Cortex of kidney (tissue), 1 donor: ENCODE measurements at places on chromosomes 11 and 22.

- no peak for DNase-seq
Observed at GRCh38 chr11:84800755-84801346, 826.3 kb downstream of the DLG2 start.

DNA sequence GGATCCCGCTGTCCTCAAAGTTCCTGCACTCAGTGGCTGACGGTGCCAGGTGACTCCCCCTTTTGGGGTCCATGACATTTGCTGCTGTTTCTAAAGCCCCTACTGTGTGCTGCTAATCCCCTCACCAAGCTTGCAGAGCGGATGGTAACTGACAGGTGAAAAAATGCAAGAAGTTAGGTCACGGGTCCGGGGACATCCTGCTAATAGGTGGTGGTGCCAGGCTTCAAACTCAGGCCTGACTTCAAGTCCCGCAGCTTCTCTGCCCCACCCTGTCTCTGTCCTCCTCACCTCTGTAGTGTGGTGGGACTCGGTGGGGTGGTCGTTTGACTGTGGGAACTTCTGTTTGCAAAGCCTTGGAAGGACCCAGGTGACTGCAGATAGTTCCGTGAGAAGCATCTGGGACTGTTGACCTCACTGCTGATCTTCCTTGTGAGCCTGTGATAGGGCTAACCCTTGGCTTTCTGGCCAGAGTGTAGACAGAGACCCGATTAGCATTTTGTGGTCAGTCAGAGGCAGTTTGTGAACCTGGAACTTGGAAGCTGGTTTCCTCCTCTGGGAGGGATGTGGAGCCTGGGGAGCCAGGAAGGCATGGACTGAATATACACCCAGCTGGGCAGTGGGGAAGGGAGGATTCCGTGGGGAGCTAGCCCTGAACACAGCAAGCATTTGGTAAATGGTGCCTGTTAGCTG lies 115.4 kb upstream of the OR4B1 start:
- no peak for DNase-seq

DNA sequence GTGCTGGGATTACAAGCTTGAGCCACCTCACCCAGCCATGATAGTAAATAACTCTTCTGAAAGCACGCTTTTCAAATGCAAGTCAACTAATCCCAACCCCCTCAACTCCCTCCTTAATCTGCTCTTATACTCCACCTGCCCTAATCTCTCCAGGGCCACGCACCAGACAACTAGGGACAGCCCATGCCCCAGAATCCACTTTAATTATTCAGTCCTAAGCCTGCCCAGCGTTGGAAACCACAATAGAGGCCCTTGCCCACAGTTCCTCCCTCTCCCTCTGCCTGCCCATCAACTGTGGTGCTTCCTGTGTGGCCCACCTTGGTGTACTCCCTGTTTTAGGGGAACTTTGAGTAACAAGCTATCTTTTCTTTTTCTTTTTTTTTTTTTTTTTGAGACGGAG lies 2.7 kb upstream of the VPREB3 start:
- DNase-seq: no peak

DNA sequence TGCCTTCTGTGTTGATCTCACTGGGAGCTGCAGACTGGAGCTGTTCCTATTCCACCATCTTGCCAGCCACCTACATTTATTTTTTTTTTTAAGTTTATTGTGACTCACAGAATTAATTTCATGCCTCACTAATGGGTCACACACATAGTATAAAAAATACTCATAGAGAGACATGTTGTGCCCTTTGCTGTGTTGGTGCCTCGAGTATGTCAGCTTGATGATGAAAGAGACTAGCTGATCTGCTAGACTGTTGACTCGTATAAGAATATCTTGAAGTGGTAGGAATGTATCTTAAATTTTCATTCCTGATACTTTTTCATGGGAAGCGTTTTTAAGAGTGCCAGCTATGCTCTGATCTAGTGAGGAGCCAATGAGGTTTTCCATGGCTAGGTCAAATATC lies 28.6 kb upstream of the AMPD3 start:
- no peak for DNase-seq

DNA sequence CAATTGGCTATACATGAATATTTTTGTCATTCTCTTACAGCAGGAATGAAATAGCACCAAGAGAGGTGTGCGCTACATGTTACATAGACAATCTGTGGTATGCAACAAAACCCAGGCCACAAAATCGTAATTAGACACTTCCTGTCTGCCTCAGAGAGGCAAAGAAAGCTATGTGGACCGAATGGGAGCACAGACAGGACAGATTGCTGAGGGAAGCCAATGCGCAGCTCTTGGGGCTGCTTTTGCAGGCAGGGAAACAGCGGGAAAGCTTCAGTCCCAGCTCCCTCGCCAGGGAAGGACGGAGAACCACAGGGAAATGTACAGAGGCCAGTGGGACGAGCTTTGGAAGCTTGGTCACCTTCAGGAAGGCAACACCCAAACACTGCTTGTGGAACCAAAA lies 40.9 kb downstream of the SERPINH1 start:
- DNase-seq: no peak

- no peak for DNase-seq
Observed at GRCh38 chr11:62539238-62539925, 7.2 kb downstream of the AHNAK start.

- DNase-seq: no peak
Observed at GRCh38 chr11:19953336-19953735, 206.9 kb downstream of the DBX1 start.

DNA sequence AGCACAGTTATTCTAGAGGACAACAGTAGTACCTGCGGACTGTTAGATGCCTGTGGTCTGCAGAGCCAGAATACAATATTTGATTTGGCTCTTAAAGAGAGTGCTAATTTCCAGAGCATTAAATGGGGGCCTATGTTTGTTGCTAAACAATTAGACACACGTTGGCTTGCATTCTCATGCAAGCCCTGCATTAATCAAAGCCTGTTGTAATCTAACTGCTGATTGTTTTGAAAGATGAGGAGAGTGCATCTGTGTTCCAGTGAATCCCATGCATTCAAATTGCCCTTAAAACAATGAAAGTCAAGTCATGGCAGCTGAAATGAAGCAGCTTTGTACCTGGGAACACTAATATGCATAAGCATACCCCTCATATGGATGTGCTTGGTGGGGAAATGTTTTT lies 419.4 kb downstream of the DYNC2H1 start:
- no peak for DNase-seq

DNA sequence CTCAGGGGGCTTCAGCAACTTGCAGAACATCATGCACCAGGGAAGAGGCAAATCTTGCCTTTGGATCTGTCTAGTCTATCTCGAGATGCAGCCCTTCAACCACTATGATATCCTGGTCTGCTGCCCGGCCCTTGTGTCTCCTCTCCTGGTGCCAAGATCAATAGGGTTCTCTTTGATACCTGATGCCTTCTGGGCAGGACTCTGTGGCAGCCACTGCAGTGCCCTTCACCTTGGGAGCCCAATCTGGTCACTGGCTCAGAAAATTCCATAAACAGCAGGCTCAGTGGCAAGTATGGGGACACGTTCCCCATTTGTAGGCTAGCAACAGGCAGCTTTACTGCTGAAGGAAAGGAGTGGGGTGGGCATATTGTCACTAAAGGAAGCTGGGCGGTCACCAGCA lies 23.4 kb downstream of the SYN3 start:
- no peak for DNase-seq

GRCh38 chr22:22818861-22819855 lies 68.5 kb upstream of the IGLL5 start:
- no peak for DNase-seq

- DNase-seq: no peak
Observed at GRCh38 chr22:49906799-49907290, 11.4 kb downstream of the ALG12 start.

GRCh38 chr11:66609721-66610617 lies 6.5 kb upstream of the RBM14 start:
- DNase-seq: no peak

- no peak for DNase-seq
Observed at GRCh38 chr11:126392633-126393013, 37.1 kb downstream of the ST3GAL4 start.

DNA sequence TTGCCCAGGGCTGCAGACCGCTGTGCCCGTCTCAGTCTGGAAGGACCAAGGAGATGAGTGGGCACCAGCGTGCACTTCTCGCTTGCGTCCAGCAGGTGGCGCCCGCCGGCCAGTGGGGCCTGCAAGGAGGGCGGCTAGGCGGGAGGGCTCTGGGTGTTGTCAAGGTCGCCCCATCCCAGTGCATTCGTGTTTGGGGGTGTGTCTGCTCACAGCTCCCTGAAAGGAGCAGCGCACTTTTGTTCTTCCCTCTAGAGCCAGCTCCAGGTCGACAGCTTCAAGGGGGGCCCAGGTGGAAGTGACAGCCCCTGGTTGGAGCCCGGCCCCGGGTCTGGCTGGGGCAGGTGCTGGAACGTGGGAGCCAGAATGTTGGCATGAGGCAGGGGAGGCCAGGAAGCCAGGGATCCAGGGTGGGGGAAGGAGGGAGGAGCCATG lies 23.4 kb upstream of the MPPED1 start:
- no peak for DNase-seq
